Osteoblast (primary cell): ENCODE measurements at places on chromosomes 3 and 15. TPM values are rescaled to one million over a fixed set of nuclear protein-coding genes. Genes with fewer than 3 reads are reported as not detected.

GRCh38 chr3:58485801-58486435, 6.0 kb upstream of the KCTD6 start:
- H3K4me1 ChIP-seq = peaks cover 14% of the 10 kb centered on the region
- DNase-seq = no peak
- no peak overlapping the region for H3K27ac ChIP-seq
- no peaks in the 10 kb centered on the region for H3K27me3 ChIP-seq
- H3K36me3 ChIP-seq = no peaks in the 10 kb centered on the region

DNA sequence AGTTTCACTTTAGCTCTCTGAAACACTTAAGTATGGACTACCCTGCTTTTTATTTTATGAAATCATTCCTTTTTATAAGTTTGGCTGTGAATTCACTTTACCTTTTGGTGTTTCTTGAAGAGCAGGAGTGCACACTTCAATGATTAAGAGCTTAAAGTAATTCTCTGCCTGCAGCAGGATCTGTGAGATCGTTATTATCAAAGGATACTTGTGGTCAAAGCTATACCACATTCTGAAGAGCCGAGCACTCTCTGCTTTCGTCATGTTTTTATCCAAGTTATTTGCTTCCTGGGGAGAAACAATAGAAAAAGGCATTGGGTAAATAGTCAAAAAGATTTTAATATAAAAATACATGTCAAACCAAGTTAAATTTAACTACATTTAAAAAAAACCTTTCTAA, 243.7 kb downstream of the CHST2 start:
- no peak overlapping the region for H3K4me3 ChIP-seq
- H3K36me3 ChIP-seq = no peaks in the 10 kb centered on the region
- no peaks in the 10 kb centered on the region for H3K27me3 ChIP-seq
- no peak overlapping the region for H3K27ac ChIP-seq
- DNase-seq = no peak

DNA sequence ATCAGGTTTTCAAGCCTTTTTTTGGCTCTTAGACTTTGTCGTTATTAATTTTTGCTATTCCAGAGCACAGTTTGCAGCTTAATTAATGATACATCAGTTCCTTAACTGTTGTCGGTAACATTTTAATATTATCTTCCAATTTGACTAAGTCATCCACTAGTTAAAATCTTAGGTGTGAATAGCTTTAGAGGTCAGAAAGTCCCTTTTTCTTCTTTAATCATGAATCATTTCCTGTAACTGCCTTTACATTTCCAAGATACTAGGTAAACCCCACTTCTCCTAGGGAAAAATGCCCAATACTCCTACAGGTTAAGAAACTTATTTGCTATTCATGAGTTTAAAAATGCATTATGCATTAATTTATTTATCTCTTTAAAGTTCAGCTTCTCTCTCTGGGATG, 260.9 kb upstream of the CFAP20DC start:
- H3K36me3 ChIP-seq = no peaks in the 10 kb centered on the region
- no peak overlapping the region for H3K27ac ChIP-seq
- no peak overlapping the region for H3K4me3 ChIP-seq
- no peaks in the 10 kb centered on the region for H3K27me3 ChIP-seq

The CDAN1 gene
- 7.6 and 9.7 TPM in 2 replicates for total RNA-seq

GRCh38 chr15:77336006-77336405, 83.9 kb downstream of the PEAK1 start:
- no peak overlapping the region for H3K4me3 ChIP-seq
- peaks cover 7% of the 10 kb centered on the region for H3K4me1 ChIP-seq
- H3K27ac ChIP-seq = no peak overlapping the region
- DNase-seq = no peak
- no peaks in the 10 kb centered on the region for H3K27me3 ChIP-seq
